Progenitor cell of endocrine pancreas (in vitro differentiated cells): ENCODE measurements at places on chromosomes 7 and 10. TPM values are rescaled to one million over a fixed set of nuclear protein-coding genes. Genes with fewer than 3 reads are reported as not detected.

DNA sequence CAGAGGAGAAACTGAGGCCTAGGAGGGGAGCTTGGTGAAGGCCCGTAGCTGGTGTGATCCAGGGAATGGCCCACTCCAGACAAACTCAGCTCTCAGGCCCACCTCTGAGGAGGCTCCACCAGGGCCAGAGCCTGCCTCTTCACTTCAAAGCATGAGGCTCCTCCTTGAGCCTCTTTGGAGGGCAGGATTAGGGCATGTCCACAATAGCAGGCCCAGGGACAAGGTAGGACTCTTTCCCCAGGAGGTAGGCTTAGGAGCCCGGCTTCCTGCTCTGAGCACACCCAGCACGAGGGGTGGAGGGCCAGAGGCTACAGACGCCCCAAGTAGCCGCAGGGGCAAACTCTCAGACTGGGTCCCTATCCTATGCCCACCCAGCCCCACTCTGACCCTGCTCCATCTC is 164.6 kb upstream of the ZMIZ1 start:
- DNase-seq = peak; percentile 1

DNA sequence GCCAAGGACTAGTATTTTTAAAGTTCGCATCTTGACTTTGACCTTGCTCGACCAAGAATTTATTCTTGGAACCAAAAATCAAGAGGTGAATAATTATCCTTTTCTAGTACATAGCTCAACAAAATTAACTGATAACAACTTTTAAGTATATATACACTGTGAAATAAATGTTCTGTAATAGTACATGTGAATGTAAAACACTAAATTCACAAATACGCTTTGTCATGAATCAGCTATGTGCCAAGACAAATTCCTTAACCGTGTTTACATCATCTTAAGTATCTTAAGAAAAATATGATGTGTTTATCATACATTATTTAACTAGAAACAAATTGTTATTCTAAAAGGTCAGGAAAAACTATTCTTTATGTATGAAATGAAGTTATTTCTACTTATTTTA is 83.3 kb downstream of the CUL2 start:
- DNase-seq = no peak

- no peak for DNase-seq
Measured at GRCh38 chr10:132366006-132366405, 31.0 kb upstream of the PWWP2B start.

Gene HTR7
- 0.93 TPM in 2 replicates for total RNA-seq

Gene RARRES2
- total RNA-seq = 19.0 and 20.2 TPM in 2 replicates

Gene A1CF
- 29.5 and 29.9 TPM in 2 replicates for total RNA-seq

Gene PPP1R9A
- 55.2 and 57.2 TPM in 2 replicates for total RNA-seq

DNA sequence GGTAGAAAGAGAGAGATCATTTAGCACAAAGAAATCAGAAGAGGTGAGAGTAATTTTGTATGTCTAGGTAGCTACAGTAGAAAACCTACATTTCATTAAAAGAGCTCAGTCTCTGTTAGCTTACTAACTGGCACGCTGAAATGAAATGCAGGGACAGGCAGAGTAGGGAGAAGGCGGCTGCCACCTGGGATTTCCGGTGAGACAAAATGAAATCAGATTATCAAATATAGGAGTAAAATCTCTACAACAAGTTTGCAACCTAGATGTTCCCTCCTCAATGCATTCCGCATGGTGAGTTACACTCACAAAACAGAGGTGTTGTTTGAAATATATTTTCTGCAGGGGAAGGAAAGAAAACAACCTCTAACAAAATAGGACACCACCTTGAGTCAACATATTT is 55.9 kb downstream of the VOPP1 start:
- DNase-seq = no peak

GRCh38 chr10:110311357-110311949 is 6.7 kb upstream of the SMNDC1 start:
- DNase-seq = peak; percentile 19

Gene DGKI
- total RNA-seq = 0.41 and 0.91 TPM in 2 replicates

DNA sequence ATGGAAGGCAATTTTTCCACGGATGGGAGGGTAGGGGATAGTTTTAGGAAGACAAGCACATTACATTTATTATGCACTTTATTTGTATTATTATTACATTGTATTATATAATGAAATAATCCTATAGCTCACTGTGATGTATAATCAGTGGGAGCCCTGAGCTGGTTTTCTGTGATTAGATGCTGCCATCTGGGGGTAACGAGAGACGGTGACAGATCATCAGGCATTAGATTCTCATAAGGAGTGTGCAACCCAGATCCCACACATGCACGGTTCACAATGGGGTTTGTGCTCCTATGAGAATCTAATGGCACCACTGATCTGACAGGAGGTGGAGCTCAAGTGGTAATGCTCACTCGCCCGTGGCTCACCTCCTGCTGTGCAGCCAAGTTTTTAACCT is 103.9 kb upstream of the STK17A start:
- DNase-seq = no peak

DNA sequence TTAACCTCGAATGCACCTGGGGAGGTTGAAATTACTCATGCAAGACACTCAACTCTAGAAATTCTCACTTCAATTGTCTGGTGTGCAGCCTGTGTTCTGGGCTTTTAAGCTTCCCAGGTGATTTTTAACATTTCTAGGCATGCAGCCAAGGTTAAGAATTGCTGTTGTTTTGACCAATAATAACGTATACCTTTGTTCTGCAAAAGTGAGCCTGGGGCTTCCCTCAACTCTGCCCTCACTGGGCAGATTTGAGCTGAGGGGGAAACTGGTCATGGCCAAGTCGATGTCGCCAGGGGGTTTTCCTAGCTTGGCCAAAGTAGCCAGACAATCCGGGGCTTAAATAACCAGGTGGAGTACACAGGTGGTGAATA is 568 bp downstream of the PRSS2 start:
- no peak for DNase-seq

- DNase-seq = no peak
Measured at GRCh38 chr10:7320072-7320471, 90.8 kb downstream of the SFMBT2 start.

GRCh38 chr10:132965411-132966057 is 23.2 kb upstream of the CFAP46 start:
- no peak for DNase-seq

Gene C10orf143
- 3.6 and 3.7 TPM in 2 replicates for total RNA-seq

- DNase-seq = no peak
Measured at GRCh38 chr7:27080844-27081436, 14.9 kb downstream of the HOXA1 start.
